Stimulated activated CD4-positive, alpha-beta T cell treated with anti-CD3 and anti-CD28 coated beads, Interleukin-1b, Interleukin-23, amount 100 ng/mL, for 24 hours (primary cell): ENCODE measurements at places on chromosomes 6 and 20.
A peak's percentile ranks its signal among the peaks of the same experiment; 100 is the strongest.

GRCh38 chr20:61042506-61043385 is 209.3 kb upstream of the CDH4 start:
- DNase-seq = no peak

GRCh38 chr20:59835448-59836395 is 97.7 kb downstream of the SYCP2 start:
- no peak for DNase-seq

DNA sequence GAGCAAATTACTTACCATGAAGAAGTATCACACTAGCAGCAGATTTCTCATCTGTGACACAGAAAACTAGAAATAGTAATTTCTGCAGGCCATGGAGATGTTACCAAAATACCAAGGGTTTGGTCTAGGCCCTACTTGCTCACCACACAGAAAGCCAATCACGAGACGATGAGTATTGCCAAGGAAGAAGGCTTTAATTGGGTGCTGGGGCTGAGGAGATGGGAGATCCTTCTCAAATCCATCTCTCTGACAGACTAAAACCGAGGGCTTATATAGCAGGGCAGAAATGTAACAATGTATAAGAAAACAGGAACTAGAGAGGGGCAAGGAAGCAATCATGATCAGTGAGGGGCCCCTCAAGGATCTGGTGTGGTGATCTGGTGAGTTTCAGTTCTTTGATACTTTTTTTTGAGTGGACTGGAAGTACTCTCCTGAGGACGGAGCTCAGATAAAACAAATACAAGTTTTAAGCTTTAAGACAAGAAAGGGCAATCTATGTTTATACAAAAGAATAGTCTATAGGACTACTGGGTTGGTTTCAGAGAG is 40.9 kb downstream of the RNF182 start:
- no peak for DNase-seq

- DNase-seq = no peak
Measured at GRCh38 chr6:10451394-10451793, 36.5 kb upstream of the TFAP2A start.

- no peak for DNase-seq
Measured at GRCh38 chr6:111681860-111682259, 76.2 kb upstream of the TRAF3IP2 start.

GRCh38 chr20:40049854-40050253 is 639.2 kb downstream of the MAFB start:
- DNase-seq = no peak

- no peak for DNase-seq
Measured at GRCh38 chr6:165052561-165053480, 256.6 kb downstream of the C6orf118 start.

DNA sequence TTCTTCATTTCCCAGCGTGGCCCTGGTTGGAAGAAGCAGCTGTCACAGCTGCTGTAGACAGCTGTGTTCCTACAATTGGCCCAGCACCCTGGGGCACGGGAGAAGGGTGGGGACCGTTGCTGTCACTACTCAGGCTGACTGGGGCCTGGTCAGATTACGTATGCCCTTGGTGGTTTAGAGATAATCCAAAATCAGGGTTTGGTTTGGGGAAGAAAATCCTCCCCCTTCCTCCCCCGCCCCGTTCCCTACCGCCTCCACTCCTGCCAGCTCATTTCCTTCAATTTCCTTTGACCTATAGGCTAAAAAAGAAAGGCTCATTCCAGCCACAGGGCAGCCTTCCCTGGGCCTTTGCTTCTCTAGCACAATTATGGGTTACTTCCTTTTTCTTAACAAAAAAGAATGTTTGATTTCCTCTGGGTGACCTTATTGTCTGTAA is 292.7 kb downstream of the ESR1 start:
- no peak for DNase-seq

DNA sequence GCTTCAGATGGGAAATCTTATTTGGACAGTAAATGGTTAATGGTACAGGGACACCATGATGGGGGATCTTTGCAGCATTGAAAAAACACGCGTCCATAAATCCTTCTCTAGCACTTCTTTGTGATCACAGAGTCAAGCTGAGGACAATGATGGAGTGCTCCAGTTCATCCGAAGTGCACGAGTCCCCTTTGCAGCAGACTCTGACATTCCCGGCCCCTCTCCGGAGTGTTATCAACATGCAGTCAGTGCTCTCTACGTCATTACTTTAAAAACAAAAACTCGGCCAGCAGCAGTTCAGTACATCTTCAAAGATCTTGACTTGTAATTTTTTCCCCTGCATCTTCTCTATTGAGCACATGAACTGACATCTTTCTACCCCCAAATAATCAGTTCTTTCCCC is 185.5 kb upstream of the AKAP12 start:
- DNase-seq = no peak

GRCh38 chr20:15487030-15487429 is 1086.2 kb downstream of the KIF16B start:
- no peak for DNase-seq

DNA sequence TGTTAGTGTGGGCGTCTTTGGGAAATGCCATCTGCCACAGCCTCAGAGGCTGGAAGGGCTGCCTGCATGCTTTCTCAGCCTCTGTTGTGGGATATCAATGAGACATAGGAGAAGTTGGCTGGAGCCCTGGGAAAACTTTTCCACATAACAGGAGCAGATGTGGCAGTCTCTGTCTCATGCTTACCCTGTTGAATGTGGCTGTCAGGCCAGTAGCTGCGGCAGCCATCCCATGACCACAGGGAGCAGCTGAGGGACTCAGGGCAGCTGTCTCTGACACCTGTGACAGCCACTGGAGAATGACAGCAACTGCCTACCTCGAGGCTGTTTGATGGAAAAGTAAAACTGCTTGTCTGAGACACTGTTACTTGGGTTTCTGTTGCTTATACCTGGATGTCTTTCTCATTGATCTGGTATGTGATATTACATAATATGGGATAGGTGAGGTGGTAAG is 64.4 kb downstream of the TULP4 start:
- no peak for DNase-seq

- DNase-seq = peak; percentile 84
Measured at GRCh38 chr6:136643850-136644596, 93.8 kb upstream of the MAP7 start.

DNA sequence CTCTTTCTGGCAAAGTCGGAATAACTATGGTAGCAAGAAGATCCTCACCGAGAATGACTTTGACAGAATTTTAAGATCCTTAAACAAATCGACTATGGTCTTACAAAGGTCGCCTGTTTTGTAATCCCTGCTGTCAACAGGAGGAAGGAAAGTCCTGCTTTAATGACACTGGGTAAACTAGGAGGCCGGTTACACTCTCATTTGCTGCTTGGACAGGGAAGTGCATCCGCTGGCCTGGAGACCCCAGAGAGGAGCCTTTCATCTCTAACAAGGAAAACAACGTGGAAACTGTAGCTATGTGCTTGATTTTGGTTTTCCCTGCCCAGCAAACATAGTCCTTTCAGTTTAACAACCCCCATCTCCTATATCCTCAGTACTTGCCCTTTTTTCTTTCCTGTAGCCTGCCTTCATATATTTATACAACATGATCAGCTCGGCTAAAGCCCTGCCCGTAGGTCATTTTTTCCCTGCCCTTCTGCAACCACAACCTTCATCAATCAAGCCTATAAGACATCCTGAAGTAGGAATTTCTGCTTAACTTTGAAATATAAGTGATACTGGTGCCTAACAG is 97.2 kb upstream of the RIN2 start:
- DNase-seq = no peak

GRCh38 chr6:73388800-73389512 is 5.7 kb upstream of the DDX43 start:
- DNase-seq = peak; percentile 13

DNA sequence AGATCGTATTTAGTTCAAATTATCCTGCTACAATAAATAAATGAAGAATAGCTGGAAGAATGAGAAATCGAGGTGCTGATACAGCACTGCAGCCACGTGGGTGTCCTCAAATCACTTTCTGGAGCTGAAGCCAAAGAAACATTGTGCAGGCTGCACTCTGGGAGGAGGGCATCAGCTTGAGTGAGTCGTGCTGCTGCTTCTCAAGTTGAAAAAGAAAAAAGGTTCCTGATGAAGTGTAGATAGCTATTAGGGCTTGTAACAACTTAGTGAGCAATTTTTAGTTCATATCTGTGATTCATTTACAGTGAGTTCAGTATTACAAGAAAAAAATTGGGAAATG is 40.5 kb downstream of the DSE start:
- DNase-seq = no peak
